ENCODE measurements at places on chromosomes 2 and 18. TPM values are rescaled to one million over a fixed set of nuclear protein-coding genes. Genes with fewer than 3 reads are reported as not detected.

Gene GULP1
- 22.2 TPM for total RNA-seq

Gene TMEM169
- 0.48 TPM for total RNA-seq

Gene CRACDL
- total RNA-seq, result 11.1 TPM

Gene DSG1
- total RNA-seq, result not detected

Gene DIPK1C
- total RNA-seq, result not detected

Gene IL37
- total RNA-seq, result not detected

Gene C2orf72
- total RNA-seq, result not detected

Gene SOCS6
- 29.7 TPM for total RNA-seq

Gene PIKFYVE
- total RNA-seq, result 39.1 TPM

Gene COLEC11
- total RNA-seq, result 0.65 TPM

Gene DSC1
- not detected for total RNA-seq

Gene STEAP3
- total RNA-seq, result 20.6 TPM

Gene TMEM200C
- total RNA-seq, result not detected

Gene SLC16A14
- under 0.01 TPM for total RNA-seq

Gene LYG2
- total RNA-seq, result not detected

Gene RAD51AP2
- total RNA-seq, result not detected

Gene NDUFB3
- 50.3 TPM for total RNA-seq

Gene SCLY
- total RNA-seq, result 11.1 TPM
